ENCODE measurements at places on chromosomes 16 and 17. TPM values are rescaled to one million over a fixed set of nuclear protein-coding genes. Genes with fewer than 3 reads are reported as not detected.
A peak's percentile ranks its signal among the peaks of the same experiment; 100 is the strongest.

GDPD3 gene
- total RNA-seq: 1.6 TPM

ACBD4 gene
- 8.3 TPM for total RNA-seq

HOXB4 gene
- 6.9 TPM for total RNA-seq

DNA sequence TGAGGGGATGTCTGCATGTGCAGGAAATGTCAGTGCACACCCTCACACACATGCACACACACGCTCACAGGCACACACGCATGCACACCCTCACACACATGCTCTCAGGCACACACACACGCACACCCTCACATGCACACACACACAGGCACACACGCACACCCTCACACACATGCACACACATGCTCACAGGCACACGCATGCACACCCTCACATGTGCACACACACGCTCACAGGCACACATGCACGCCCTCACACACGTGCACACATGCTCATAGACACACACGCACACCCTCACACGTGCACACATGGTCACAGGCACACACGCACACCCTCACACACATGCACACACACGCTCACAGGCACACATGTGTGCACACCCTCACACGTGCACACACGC is 77.6 kb upstream of the ZNF469 start:
- peak; percentile 39 for DNase-seq

DNA sequence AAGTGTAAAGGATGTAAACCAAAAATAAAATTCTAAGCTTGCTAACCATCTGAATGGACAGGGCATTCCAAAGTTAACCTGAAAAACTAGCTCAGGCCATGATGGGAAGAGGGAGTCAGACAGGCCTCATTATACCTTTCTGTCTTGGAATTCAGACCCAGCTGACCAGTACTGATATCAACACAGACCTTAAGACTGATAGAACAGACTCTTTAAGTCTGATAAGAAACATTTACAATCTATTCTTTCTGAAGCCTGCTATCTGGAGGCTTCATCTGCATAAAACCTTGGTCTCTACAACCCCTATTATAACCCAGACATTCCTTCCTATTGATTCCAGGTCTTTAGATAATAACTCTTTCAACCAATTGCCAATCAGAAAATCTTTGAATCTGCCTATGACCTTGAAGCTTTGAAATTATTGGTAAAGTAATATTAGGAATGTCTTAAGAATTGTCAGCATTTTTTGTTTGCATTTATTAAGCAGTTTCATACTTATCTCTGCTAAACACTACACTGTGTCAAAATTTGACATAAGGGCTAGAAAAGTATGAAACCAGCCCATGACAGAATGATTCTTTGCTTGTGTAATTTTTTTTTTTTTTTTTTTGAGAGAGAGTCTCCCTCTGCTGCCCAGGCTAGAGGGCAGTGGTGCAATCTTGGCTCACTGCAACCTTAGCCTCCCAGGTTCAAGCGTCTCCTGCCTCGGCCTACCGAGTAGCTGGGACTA is 12.9 kb upstream of the PRSS54 start:
- no peak for DNase-seq

- DNase-seq: no peak
These were observed 542 bp downstream of the CBX4 start for GRCh38 chr17:79838522-79839274.

GRCh38 chr16:11452746-11453389 is 107.6 kb downstream of the RMI2 start:
- DNase-seq: peak; percentile 18

GRCh38 chr17:75542728-75543336 is 17.3 kb downstream of the LLGL2 start:
- no peak for DNase-seq

- DNase-seq: peak; percentile 84
These were observed 70.9 kb downstream of the CNGB1 start for GRCh38 chr16:57899771-57900661.

- no peak for DNase-seq
These were observed 10.9 kb downstream of the SLC13A2 start for GRCh38 chr17:28484296-28484695.

GRCh38 chr17:3675886-3676285 is 7.3 kb downstream of the EMC6 start:
- DNase-seq: no peak

GRCh38 chr16:4319454-4320421 is 3.9 kb downstream of the GLIS2 start:
- DNase-seq: no peak

DNA sequence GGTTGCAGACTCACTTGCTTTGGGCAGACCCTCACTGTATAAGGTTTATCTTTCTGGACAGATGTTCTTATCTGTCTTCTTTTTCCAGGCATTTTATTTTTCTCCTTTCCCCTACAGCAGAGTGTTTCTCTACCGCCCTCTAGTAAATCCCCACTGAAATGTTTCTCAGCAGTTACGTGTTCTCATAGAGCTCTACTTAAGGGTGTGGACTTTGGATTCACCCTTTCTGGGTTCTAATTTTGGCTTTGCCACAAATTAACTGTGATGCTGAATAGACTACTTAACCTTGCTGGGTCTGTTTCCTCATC is 2.0 kb downstream of the ADAT1 start:
- DNase-seq: no peak
